ENCODE measurements at places on chromosomes 4 and X. TPM values are rescaled to one million over a fixed set of nuclear protein-coding genes. Genes with fewer than 3 reads are reported as not detected.

The XAGE2 gene
- 5.2 TPM for total RNA-seq

The MAGEC2 gene
- total RNA-seq, result not detected

The PRR27 gene
- total RNA-seq, result not detected

The HTR2C gene
- total RNA-seq, result not detected

GRCh38 chr4:156362581-156362980 lies 408.9 kb upstream of the CTSO start:
- no peaks in the 10 kb centered on the region for H3K36me3 ChIP-seq
- no peak overlapping the region for H3K27ac ChIP-seq
- no peak overlapping the region for H3K4me3 ChIP-seq
- DNase-seq, result no peak
- H3K4me1 ChIP-seq, result no peaks in the 10 kb centered on the region
- no peaks in the 10 kb centered on the region for H3K27me3 ChIP-seq

DNA sequence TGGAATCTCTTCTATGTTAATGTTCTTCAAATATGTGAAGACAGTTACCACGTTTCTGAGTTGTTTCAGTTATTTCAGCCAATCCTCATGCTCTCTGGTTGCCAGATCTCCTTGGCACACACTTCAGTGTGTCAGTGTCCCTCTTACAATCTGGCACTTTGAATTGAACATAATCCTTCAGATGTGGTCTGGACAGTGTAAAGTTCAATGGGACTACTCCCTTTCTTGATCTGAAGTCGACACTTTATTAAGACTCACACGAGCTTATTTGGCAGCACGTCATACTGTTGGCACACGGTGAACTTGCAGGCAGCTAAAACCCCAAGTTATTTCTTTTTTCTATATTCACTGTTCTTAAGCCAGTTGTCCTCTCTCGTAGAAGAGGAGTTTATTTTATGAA lies 28.2 kb downstream of the ARSJ start:
- H3K27ac ChIP-seq, result no peak overlapping the region
- H3K4me1 ChIP-seq, result peaks cover 5% of the 10 kb centered on the region
- H3K4me3 ChIP-seq, result no peak overlapping the region
- DNase-seq, result no peak

GRCh38 chr4:165810726-165811125 lies 62.3 kb upstream of the TLL1 start:
- no peaks in the 10 kb centered on the region for H3K4me1 ChIP-seq
- no peak overlapping the region for H3K27ac ChIP-seq
- H3K4me3 ChIP-seq, result no peak overlapping the region
- no peaks in the 10 kb centered on the region for H3K36me3 ChIP-seq

DNA sequence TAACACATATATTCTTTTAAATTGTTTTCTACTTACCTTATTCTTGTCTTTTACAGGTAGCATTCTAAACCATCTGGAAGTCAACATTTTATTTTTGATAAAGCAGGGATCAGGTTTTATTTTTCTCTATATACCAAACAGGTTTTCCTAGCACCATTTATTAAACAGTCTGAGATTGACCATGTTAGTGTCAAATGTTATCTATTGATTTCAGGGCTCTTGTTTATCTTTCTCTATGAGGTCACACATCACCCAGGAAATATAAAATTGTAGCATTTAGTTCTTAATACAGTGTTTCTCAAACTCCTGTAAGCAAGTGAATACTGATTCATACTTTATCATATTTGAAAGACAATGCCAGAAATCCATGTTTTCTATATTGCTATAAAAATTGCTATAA lies 28.1 kb downstream of the PPP4R3C start:
- no peak for DNase-seq
- H3K27ac ChIP-seq, result no peak overlapping the region
- H3K4me3 ChIP-seq, result no peak overlapping the region

DNA sequence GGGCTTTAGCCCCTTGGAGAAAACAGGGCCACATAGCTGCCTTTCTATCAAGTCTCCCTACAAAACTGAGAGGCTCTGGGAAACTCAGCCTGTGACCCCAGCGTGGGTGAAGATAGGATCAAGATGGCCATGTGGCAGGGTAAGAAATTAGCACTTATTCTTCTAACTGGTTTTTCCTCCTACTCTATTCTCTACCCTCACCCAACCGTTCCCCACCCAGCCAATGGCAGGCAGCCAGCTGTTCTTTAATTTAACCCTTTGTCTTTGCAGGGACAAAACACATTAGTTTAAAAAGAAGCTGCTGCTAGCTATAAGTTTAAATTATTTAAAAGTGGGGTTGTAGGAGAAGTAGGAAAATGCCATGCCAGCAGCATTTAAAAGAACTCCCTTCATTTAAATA lies 2.8 kb downstream of the CLCN5 start:
- no peak for DNase-seq
- no peak overlapping the region for H3K27ac ChIP-seq
- H3K27me3 ChIP-seq, result no peaks in the 10 kb centered on the region
- H3K36me3 ChIP-seq, result no peaks in the 10 kb centered on the region
- no peaks in the 10 kb centered on the region for H3K4me1 ChIP-seq
- H3K4me3 ChIP-seq, result no peak overlapping the region

Measured in upper lobe of right lung (tissue), 1 donor.